ENCODE measurements at places on chromosomes 2 and 18. TPM values are rescaled to one million over a fixed set of nuclear protein-coding genes. Genes with fewer than 3 reads are reported as not detected.

KIF3C gene
- 3.5 TPM for total RNA-seq

CRYGD gene
- not detected for total RNA-seq

SIX2 gene
- total RNA-seq = 0.06 TPM

GRCh38 chr2:197707316-197708213 lies 2.4 kb downstream of the MARS2 start:
- peak; percentile 38 for DNase-seq

DNA sequence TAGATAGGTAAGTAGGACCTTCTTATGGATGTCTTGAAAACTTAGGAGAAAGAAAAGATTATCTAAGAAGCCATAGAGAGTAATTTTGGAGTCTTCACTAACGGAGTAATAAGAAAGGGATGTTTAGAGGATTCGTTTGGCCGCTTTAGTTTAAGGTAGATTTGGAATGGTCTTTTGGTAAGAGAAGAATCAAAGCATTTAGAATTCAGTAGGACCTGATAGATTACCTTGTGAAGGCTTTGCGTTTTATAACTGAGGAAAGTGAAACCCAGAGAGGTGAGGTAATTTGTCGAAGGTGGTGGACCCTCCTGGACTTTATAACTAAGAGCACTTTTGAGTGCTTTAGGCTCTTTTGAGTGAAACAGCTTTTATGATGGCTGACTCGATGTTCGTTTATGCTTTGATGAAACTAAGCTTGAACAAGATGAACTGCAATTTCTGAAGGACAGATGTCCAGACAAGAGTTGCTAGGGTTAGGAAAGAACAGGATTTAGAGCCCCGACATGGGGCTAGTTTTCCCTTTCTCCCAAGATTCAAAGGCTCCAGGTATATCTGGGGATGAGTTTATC lies 1.3 kb downstream of the MYL12B start:
- DNase-seq = no peak

GRCh38 chr18:36249392-36249791 lies 48.1 kb upstream of the FHOD3 start:
- DNase-seq = no peak

DNA sequence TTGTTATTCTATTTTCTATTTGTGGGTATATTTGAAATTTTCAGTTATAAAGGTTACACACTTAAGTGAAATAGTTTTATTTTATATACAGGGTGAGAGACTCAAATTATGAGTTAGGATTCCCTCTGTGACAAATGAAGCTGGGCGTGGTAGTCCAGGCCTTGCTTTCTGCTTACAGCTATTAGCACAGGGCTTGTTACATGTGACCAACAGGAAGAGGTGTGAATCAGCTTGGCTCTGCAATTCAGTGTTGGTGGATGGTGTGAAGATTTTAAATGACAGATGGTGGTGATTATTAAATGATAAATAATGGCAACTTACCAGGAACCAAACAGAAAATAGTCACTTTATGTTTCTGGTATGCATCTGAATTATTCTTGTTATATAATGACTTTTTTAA lies 64.4 kb upstream of the NOSTRIN start:
- no peak for DNase-seq

DNA sequence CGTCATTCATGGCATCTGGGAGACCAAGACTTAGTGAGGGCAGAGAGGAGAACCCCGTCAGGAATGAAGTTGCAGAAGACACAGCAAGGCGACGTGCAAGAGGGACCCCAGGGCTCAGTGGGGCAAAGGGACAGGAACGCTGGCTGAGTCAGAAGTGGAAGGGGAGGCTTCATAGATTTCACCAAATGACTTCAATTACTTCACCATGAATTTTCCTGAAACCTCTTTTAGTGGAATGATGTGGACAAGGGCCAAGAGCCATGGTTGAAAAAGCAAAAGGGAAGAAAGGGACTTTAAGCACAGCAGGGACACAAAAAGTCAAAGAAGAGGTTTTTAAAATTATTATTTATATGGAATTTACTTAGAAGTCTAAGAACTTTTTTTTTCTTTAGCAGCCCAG lies 141.6 kb upstream of the PID1 start:
- no peak for DNase-seq

GRCh38 chr18:3015204-3015592 lies 2.3 kb upstream of the LPIN2 start:
- DNase-seq = peak; percentile 63

DNA sequence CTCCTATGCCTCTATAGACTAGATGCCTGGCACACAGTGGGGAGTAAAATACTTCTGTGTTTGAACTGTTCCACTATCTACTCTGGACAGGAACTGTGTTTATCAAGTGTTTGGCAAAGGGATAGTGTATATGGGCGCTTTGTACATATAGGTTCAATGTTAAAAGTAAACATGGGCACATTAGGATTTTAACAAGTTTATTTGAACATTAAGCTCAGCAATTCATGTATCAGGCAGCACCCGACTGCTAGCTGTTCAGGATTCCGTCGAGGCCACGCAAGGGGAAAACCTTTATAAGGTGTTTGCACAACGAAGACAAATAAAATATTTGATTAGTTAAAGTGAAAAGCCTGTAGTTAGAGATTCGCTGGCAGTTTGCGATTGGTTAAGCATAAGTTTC lies 43.4 kb upstream of the ROCK2 start:
- DNase-seq = no peak

Data from H4 (cell line).